ENCODE measurements at places on chromosomes 6 and 20. TPM values are rescaled to one million over a fixed set of nuclear protein-coding genes. Genes with fewer than 3 reads are reported as not detected.

GRCh38 chr20:33693741-33694638 is 7.8 kb upstream of the E2F1 start:
- no peak overlapping the region for H3K4me3 ChIP-seq
- no peak for DNase-seq
- no peaks in the 10 kb centered on the region for H3K36me3 ChIP-seq
- H3K27me3 ChIP-seq = no peaks in the 10 kb centered on the region
- peaks cover 20% of the 10 kb centered on the region for H3K4me1 ChIP-seq

DNA sequence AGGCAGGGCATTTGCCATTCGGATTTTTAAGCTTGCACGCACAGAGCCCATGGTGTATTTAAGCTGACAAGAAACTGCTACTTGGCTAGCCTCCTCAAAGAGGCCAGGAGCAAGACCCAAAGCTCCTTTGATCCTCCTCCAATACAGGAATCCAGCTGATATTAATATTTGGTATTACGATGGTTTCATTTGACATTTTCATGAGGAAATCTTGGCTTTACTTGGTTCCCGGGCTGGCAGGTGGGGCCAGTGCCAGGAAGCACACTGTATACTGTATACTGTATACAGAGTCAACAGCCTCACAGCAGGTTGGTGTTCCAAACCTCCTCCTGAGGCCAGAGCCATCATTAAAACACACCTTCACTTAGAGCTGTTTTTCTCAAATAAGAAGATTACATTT is 138.2 kb upstream of the ARMC2 start:
- H3K27ac ChIP-seq = no peak overlapping the region
- H3K27me3 ChIP-seq = no peaks in the 10 kb centered on the region
- no peak overlapping the region for H3K4me3 ChIP-seq
- no peaks in the 10 kb centered on the region for H3K36me3 ChIP-seq
- peaks cover 18% of the 10 kb centered on the region for H3K4me1 ChIP-seq

DNA sequence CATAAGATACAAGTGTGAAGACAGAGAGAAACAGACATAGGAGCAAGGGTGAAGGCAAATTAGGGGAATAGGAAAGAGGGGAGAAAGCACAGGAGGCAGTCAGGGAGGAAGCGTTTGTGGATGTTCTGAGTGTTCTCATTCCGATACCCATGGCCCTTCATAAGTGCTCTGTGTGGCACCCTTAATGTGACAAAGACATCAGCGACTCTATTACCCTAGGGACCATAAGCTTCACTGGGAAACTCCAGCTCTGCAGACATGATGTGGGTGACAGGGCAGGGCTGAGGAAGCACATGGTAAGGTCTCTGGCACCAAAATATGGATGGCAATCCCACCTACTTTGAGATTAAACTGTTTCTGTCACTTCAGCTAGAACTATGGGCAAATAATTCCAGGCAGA is 33.0 kb downstream of the F13A1 start:
- H3K27me3 ChIP-seq = peaks cover 12% of the 10 kb centered on the region
- no peak overlapping the region for H3K27ac ChIP-seq
- H3K4me1 ChIP-seq = no peaks in the 10 kb centered on the region
- H3K4me3 ChIP-seq = no peak overlapping the region

DNA sequence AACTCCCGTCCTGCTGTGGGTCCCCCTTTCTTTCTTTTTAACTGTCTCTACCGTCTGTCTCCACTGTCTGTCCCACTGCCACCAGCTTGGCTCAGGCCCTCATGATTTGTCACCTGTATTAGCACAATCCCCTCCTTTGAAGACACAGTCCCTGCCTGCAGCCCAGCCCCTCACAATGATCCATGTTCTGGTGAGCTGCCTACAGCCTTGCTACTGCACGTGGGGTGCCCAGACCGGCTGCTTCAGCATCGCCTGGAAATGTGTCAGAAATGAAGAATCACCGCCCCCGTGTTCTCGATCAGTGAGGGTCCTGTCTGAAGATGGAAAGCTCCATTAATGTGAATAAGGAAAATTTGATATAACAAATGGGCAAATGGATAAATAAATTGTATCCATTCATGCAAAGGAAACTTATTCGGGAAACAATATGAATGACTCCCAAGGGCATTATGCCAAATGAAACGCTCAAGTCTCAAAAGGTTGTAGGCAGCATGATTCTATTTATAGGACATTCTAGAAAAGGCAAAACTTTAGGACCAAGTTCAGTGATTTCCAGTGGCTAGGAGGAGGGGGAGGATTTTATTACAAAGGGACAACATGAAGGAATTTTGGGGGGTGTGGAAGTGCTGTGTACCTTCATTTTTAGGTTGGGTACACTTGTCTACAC is 59.4 kb upstream of the CD83 start:
- H3K4me1 ChIP-seq = no peaks in the 10 kb centered on the region
- no peak overlapping the region for H3K27ac ChIP-seq
- H3K27me3 ChIP-seq = peaks cover 20% of the 10 kb centered on the region
- no peak overlapping the region for H3K4me3 ChIP-seq

PLAGL2 gene
- total RNA-seq = 63.3 TPM

THBS2 gene
- total RNA-seq = not detected

All from activated naive CD4-positive, alpha-beta T cell treated with anti-CD3 and anti-CD28 coated beads for 36 hours (primary cell).